ENCODE measurements at places on chromosomes 6 and 20. TPM values are rescaled to one million over a fixed set of nuclear protein-coding genes. Genes with fewer than 3 reads are reported as not detected.

DNA sequence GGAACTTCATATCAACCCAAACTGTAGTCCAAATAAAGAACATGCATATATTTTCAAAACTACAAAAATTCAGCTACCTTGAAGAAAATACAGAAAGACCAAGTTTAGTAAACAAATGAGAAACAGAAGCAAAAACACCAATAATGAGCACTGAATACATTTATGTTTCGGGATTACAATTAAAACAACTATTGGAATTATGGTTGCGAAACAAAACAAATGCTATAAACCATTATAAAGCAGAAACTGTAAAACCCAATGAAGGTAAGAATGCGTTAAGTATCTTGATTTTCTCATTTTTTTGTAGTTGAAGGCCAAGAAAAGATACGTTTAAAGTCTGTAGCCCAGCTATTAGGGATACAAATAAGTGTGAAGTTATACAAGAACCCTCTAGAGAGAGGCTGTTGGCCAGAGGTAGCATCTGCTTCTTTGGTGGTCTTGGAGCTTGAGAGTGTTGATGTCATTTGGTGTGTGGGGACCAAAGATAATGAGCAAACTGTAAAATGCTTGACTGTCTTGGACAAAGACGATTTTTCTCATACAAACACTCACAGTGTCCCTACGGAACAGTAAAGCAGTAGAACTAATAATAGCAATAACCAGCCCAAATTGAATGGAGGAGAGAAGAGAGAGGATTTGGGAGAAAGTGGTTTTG, 111.5 kb downstream of the PRND start:
- H3K27me3 ChIP-seq: no peaks in the 10 kb centered on the region
- no peaks in the 10 kb centered on the region for H3K36me3 ChIP-seq
- no peak overlapping the region for H3K27ac ChIP-seq
- H3K4me3 ChIP-seq: no peak overlapping the region

Gene CST5
- total RNA-seq: not detected

DNA sequence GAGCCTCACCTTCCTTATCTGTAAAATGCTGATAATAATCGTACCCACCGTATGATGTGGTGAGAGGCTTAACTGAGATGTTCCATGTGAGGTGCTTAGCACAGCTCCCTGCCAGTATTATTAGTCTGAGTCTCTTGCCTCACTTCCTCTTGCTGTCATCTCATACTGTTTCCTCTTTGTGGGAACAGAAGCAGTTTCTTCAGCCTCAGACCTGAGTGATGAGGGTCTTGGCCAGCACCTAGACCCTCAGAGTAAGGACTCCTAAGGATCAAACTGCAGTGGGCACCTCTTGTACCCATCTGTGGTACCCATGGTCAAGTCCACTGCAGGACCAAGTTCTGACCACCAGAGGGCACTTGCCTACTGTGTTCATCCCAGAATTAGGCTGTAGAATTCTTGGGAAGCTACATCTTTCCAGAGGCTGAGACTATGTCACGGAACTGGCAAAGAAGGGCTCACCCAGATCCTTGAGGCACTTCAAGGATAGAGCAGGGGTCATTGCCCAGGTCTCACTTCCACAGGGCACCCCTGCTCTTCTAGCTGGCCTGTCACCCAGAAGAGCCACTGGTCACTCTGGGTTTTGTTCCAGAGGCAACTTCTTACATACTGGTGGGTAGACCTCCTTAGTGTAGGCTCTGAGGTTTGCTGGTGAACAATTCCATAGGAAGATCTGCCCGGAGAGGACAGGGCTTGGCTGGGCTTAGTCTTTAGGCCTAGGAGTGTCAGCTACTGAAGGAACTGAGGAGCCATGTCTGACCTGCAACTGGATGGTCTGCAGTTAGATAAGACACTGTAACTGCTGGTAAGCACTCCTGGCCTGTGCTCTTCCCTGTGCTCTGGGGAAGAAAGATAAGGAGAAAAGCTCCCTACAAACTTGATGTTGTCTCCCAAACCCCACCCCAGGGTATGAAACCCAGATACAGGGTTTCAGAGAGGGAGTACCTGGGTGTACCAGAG, 20.6 kb upstream of the SGK2 start:
- H3K4me1 ChIP-seq: no peaks in the 10 kb centered on the region
- no peak overlapping the region for H3K27ac ChIP-seq
- H3K36me3 ChIP-seq: no peaks in the 10 kb centered on the region
- H3K4me3 ChIP-seq: no peak overlapping the region
- DNase-seq: no peak
- no peaks in the 10 kb centered on the region for H3K27me3 ChIP-seq

DNA sequence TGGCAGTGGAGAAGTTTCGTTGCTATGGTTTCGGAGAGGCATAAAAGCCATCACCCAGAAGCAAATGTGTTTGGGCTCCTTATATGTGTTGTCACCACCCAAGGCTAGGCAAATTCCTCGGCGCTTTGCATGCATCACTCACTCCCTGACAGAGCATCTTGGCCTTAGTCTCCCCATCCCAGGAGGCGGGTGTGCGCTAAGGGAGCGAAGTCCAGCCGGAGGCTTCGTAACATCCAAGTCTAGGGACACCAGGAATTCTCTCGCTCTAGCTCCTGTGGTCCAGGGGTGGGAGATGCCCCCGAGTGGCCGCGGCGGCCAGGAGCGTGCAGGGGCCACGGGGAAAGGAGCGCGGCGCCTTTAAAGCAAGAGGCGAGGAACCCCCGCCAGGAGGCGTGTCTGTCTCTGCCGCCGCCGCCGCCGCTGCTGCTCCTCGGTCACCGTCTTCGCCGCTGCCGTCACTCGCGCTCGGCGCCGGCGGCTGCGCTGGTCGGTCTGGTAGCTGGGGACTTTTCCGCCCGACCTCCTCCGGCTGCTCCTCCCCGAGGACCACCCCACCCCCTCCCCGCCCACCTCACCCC, at the start of gene GRIK2:
GRIK2 (plus strand) TSS at position 458 of the 578 bp plus-strand sequence.
- H3K4me1 ChIP-seq: no peaks in the 10 kb centered on the region
- no peak for DNase-seq
- H3K27ac ChIP-seq: no peak within 1 kb of the TSS
- H3K36me3 ChIP-seq: no peaks in the 10 kb centered on the region

Gene OOEP
- not detected for total RNA-seq

DNA sequence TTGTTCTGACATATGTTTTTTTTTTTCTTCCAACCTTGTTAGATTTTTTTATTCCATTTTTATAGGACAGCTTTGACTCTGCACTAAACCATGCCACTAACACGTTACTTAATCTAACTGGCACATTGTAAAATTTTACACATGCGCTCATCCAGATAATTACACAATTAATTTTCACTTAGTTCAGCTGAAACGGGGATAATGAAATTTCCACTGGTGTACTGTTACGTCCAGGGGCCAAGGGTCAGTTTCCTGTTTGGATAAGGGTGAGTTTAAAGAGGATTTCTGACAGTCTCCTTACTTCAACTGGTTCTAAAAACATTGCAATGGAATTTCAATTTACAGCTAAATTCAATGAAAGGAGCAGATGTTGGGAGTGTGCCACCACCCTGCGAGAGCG, 221.8 kb upstream of the CEP162 start:
- H3K36me3 ChIP-seq: no peaks in the 10 kb centered on the region
- no peaks in the 10 kb centered on the region for H3K27me3 ChIP-seq
- DNase-seq: no peak
- H3K27ac ChIP-seq: no peak overlapping the region
- no peak overlapping the region for H3K4me3 ChIP-seq

- no peak overlapping the region for H3K27ac ChIP-seq
- DNase-seq: no peak
- H3K4me1 ChIP-seq: no peaks in the 10 kb centered on the region
- H3K36me3 ChIP-seq: no peaks in the 10 kb centered on the region
These were observed 187.1 kb downstream of the SOX4 start for GRCh38 chr6:21780679-21781078.

Gene PDE10A
- total RNA-seq: 12.6 TPM

Measured in breast epithelium (tissue), 4 donors.